Stimulated activated CD8-positive, alpha-beta memory T cell treated with anti-CD3 and anti-CD28 coated beads, Interleukin-15, amount 100 ng/mL, for 4 hours (primary cell): ENCODE measurements at places on chromosomes 5 and 9.
A peak's percentile ranks its signal among the peaks of the same experiment; 100 is the strongest.

- DNase-seq: no peak
These were observed 142.1 kb downstream of the EPB41L4A start for GRCh38 chr5:112276991-112277390.

DNA sequence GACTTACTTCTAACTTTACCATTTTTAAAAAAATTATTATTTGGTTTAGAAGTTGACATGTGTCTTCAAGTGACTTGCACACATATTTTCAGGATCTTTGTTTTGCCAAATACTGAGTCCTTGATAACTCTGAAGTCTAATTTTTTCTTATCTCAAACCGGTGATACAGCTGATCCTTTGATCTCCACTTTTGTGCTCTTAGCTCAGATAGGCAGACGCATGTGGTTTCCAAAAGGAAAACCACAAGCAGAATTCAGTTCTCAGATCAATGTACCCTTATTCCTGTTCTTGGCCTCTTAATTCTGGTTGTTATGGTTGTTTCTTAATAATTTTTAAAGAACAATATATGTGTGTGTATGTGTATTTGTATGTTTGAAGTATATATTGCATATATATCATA, 238.3 kb upstream of the EDIL3 start:
- no peak for DNase-seq

- no peak for DNase-seq
These were observed 34.7 kb upstream of the TGFBI start for GRCh38 chr5:135993880-135994636.

DNA sequence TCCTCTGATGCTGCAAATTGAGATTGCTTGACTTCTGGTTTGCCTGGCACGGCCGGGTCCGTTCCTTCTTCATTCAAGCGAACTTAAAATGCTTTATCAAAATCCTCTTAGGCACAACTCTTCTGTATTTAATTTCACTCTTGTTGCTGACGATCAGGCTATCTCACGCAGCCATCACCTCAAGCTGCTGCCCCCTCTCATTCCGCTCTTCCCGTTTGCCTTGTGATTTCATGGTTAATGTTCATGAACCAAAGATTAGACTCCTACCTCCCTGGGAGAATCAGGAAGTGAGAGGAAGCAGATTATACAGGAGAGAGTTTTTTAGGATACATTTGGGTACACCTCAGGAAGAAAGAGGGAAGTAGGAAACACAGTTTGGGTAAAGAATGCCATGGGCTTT, 22.6 kb downstream of the QRFP start:
- DNase-seq: no peak

- DNase-seq: no peak
These were observed 132.9 kb downstream of the LIFR start for GRCh38 chr5:38423276-38424147.

DNA sequence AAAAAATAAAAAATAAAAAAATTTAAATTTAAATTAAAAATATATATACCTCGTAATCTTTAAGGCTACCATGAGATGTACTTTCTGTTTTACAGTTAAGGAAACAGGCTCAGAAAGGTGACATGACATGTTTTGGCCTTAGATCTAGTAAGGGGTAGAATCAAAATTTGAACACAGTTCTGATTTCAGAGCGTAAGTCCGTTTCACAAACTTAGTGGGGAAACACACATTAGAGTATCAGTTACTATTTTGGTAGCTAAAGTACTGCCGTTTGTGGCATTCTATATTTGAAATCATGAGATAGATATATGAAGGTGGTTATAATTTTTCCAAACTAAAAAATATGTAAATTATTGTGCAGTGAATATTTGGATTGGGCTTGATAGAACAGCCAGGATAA, 186.2 kb downstream of the DENND1A start:
- no peak for DNase-seq

- no peak for DNase-seq
These were observed 22.2 kb upstream of the PAX5 start for GRCh38 chr9:37056046-37056920.

- no peak for DNase-seq
These were observed 210.5 kb downstream of the PJA2 start for GRCh38 chr5:109199289-109199688.

- DNase-seq: no peak
These were observed 58.8 kb downstream of the FOCAD start for GRCh38 chr9:20742833-20743232.

GRCh38 chr5:158126442-158127405, 267.8 kb upstream of the CLINT1 start:
- DNase-seq: no peak

- no peak for DNase-seq
These were observed 519 bp downstream of the ZER1 start for GRCh38 chr9:128771094-128771721.

GRCh38 chr5:150765799-150766169, 7.0 kb upstream of the DCTN4 start:
- no peak for DNase-seq

DNA sequence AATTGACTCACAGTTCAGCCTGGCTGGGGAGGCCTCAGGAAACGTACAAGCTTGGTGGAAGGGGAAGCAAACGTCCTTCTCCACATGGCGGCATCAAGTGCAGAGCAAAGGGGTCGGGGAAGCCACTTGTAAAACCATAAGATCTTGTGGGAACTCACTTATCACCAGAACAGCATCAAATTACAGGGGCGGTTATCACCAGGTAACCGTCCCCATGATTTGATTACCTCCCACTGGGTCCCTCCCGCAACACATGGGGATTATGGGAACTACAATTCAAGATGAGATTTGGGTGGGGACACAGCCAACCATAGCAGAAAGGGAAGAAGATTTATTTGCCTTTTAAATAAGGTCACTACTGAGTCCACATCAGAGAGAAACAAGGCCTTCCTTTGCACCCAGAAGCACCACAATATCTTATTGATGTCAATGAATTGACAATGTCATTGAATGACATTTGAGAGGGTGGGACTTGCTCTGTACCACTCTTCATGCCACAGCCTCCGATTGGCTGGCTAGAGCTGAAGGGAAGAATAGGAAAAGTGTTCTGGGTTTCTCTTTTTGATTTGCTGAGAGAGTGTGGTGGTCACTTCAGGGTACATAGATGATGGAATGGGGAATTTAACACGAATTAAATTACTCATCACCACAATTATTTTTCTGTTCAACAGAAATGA, 11.0 kb downstream of the SKP2 start:
- DNase-seq: no peak

DNA sequence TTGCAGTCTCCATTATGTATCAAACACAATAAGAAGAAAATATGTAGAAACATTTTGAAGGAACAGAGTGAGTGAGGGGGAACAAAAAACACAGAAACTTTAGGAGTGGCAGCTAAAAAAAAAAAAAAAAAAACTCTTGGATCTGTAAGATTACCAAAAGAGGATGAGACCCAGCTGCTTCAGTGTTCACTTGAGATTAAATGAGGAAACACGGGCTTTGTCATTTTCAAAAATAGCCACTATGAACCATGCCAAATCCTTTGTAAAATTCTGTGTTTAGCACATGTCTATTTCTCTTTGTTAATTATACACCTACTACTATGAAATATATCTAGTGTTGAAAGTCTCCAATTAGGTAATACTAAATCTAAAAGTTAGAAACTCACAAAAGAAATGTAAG, 485.9 kb downstream of the EFNA5 start:
- no peak for DNase-seq

DNA sequence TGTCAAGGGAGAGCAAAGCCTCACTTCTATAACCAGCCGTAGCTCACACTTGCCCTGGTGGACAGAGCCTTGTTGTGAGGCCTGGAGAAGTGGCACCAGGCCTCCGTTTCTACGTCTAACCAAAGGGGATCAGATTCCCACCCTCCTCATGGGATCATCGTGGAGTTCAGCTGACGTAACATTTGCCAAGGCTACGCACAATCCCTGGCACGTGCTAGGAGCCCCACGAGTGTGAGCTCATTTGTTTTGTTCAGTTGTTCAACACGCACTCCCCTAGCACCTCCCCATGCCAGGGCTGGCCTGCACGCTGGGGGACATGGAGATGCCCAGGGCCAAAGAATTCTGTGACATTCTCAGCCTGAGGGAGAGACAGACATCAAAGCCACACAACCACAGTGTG, 23.1 kb downstream of the ADGRD2 start:
- no peak for DNase-seq

- DNase-seq: no peak
These were observed 252.9 kb downstream of the PJA2 start for GRCh38 chr5:109156885-109157284.

DNA sequence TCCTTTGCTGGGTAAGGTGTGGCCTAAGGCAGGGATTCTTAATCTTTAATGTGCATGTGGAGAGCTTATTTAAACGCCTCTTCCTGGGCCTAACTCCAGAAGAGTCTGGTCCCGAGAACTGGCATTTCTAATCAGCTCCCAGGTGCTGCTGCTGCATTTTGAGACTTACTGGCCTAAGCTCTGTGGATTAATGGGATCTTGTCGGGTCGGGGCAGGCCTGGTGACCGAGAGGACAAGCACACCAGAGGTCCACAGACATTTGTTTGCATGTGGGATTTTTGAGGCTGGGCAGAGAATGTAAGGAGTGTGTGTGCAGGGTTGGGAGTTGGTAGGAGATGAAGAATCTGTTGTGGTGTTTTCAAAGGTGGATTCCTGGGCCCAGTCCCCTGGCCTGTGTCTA, 95.0 kb upstream of the DAP start:
- DNase-seq: no peak

GRCh38 chr9:73156865-73157187, 5.2 kb downstream of the ANXA1 start:
- DNase-seq: no peak

DNA sequence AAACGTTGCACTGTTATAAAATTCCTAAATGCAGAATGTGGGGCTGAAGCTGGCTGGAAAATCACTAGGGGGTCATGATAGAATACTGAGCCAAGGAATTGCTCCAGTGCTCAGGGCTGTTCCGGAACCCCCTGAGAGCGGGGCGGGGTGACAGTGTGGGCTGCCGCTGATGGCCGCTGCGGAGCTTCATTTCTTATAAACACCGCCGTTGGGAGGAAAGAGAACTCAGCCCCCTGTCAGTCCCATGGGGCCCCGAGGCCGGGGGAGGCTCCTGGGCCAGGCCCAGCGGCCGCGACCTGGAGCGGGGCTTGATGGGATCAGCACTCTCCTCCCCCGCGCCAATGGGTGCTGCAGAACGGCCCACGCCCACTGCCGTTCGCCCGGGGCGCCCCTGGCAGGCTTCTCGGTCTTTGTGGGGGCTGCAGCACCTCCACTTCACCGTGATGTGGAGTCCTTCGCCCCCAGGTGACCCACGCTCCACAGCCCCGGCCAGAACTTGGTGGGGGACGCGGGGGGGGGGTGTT, 5.2 kb upstream of the IRF1 start:
- peak; percentile 86 for DNase-seq

GRCh38 chr5:176639981-176640380, 7.3 kb upstream of the TSPAN17 start:
- no peak for DNase-seq
